ENCODE measurements at places on chromosomes 11 and 22. TPM values are rescaled to one million over a fixed set of nuclear protein-coding genes. Genes with fewer than 3 reads are reported as not detected.
A peak's percentile ranks its signal among the peaks of the same experiment; 100 is the strongest.

GRCh38 chr11:93537767-93538261 is 5.4 kb downstream of the SMCO4 start:
- DNase-seq, result no peak

DNA sequence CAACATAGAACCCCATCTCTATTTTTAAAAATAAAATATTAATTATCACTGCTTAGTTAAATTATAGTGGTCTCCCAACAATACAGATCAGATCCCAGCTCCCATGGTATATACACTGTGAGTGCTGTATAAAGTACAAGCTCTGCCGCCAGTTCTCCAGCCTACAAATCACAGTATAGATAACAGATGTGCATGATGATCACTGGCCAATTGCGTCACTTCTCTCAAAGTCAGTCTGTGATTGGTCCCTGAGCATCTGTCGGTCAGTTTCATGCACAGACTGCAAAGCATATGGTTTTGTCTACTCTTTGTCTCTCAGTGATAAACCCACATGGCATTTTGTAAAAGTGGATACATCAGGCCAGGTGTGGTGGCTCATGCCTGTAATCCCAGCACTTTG is 15.7 kb downstream of the PPARA start:
- no peak for DNase-seq

DNA sequence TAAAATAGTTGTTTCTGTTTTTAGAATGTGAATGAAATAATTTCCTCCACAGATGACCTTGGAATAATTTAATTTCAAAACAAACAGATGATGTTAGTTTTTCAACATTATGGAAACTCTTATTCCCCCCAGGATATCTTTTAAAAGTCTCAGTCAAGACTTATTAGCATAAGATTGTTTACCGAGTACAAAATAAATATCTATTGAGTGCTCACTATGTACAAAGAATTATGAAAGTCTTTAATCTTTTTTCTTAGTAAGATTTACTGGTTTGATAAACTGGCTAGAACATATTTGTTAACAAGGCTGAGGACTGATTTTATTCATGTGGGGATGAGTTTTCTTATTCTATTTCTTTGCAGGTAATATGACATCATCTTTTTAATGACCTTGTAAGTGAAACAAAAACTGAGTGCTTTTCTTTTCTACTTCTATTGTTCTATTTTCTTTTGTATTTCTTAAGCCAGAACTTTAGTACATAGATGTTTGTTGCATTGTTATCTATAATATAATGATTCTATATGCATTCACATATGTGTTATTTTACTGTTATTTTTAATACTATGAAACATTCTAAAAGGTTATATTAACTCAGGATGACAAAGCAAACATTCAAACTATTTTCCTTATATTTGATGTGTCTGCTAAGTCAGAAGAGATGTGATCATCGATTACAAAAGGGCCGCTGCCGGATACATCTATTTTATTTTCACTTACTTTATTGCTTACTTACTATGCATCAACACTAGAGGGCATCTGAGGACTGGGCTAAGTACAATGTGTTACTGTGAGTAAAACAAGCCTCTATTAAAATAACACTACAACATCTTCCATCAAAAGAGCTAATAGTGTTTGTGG is 111.0 kb upstream of the ARHGAP42 start:
- DNase-seq, result peak; percentile 46

DNA sequence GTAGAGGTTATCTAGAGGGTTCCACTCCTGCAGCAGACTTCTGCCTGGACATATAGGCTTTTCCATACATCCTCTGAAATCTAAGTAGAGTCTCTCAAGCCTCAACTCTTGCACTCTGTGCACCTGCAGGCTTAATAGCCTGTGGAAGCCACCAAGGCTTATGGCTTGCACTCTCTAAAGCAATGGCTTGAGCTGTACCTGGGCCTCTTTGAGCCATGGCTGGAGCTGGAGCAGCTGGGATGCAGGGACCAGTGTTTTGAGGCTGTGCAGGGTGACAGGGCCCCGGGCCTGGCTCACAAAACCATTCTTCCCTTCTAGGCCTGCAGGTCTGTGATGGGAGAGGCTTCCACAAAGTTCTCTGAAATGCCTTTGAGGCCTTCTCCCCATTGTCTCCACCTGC is 2.9 kb upstream of the NXPE4 start:
- no peak for DNase-seq

DNA sequence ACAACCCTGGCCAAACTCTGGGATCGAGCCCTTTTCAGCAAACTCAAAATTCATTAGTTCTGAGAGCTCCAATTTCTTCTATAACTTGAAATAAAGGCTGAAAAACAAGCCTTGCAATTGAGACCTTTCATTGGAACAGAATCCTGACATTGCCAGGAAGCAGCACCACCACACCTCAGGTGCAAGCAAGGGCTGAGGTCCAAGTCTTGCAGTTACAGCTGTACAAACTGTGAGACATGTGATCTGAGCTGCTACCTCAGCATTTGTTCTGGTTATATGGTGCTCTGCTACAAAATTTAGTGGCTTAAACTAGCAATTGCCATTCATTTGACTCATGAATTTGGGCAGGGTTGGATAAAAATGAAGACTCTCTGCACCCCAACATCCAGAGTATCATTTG is 18.1 kb downstream of the OR5AS1 start:
- no peak for DNase-seq

DNA sequence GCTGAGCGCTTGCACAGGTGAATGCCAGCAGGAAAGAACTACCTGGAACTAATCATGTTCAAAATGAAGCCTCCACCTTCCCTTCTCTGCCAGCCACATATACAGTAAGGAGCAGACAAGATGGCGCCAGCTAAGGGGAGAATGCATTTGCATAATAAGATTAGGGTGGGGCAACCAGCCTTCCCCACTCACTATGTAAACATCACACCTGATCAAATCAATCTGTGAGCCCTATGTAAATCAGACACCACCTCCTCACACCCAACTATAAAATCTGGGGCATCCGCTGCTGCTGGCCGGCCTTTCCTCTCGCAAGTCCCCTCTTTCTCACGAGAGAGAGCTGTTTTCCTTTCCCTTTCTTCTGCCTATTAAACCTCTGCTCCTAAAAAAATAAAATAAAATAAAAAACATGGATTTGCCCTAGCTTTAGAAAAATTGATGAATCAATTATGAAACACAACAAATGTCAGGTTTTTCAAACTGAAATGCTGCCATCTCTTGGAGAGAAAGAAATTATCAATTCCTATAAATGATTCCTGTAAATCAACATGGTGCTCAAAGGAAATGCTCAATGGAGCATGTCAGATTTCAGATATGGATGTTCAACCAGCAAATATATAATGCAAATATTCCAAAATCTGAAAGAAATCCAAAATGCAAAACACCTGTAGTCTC is 108.9 kb downstream of the SGSM3 start:
- no peak for DNase-seq

DNA sequence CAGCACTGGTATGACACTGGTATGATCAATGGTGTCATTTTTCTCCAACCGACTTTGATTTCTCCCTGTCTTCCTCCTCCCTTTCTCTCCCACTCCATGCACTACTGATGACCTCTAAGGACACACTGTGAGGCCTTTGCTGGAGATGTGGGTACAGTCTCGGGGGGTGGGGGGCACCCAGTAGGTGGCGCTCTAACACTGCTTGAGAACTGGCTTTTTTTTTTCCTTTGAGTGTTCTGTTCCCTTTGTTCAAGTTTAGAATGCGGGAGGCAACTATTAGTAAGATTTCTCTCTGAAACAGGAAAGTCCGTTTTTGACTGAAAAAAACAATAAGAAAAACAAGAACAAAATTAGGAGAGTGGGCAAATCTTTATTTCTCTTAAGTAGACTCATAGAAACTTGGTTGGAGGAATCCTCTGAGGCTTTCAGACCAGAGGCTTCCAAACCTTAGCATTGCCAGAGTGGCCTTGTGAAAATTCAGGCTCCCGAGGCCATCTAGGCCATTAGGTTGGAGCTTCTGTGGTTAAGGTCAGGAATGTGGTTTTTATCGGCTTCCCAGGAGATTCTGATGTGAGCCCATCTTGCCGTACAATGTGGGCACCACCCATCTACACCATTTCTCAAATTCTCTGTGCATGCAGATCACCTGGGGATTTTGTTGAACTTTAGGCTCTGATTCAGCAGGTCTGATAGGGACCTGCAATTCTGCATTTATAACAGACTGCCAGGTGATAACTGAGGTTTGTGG is 43.2 kb downstream of the PANX1 start:
- DNase-seq, result no peak

GRCh38 chr11:126182787-126183445 is 28.5 kb downstream of the RPUSD4 start:
- DNase-seq, result no peak

The C22orf42 gene
- not detected for polyA plus RNA-seq

The OLFML1 gene
- 35.4 TPM for polyA plus RNA-seq
